ENCODE measurements at places on chromosomes 6 and 20.

- peak; percentile 78 for DNase-seq
These were observed 10.0 kb upstream of the POU5F1 start for GRCh38 chr6:31180500-31180899.

DNA sequence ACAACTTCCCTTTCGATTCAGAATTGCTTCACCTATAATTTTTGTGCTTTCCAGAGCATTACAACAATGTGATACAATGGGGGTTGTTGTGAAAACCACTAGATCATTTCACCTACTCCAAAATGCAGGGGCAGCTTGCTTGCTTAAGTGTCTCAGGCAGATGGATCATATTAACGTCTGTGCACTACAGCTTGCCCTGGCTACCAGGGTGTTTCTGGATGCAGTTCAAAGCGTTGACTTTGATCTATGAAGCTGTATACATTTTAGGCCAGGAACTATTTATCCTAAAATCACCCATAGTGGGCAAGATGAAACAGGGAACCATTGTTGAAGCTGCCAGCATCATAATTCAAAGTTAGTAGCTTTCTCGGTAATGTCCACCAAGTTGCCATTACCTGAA lies 339.5 kb upstream of the HSF2 start:
- no peak for DNase-seq

GRCh38 chr20:24918579-24919566 lies 30.2 kb upstream of the CST7 start:
- DNase-seq = no peak

GRCh38 chr6:169850154-169850553 lies 98.7 kb downstream of the ERMARD start:
- DNase-seq = no peak

DNA sequence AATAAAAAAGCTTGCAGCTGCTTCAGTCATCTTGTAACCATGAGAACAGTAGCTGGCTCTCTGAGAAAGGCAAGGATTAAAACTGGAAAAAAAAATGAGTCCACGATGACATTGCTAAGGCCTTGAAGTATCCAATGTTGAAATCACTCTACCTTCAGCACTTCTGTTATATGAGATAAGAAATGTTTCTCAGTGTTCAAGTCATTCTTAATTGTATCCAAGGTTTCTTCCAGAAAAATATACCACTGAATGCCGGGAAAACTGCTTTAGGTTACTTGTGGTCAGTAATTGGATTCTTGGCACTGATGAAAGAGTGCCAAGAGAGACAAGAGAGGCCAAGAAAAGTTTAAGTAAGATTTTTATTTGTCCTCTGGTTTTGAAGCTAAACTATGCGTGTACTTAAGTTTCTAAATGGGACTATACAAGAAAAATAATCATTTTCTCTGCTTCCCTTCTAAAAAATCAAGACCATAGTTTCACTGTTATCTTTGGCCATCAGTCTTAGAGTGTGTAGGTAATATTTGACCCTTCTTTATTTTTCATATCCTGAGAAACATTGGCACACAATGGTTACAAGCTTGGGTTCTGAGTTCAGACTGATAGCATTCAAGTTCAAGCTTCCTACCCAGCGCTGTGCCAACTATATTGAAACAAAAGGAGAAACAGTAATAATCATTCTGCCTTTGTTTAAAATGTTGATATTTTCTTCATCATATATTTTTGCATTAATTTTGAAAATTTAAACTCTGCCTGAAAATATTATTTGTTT lies 84.6 kb downstream of the TRDN start:
- DNase-seq = no peak

GRCh38 chr6:112289038-112289566 lies 34.7 kb upstream of the LAMA4 start:
- no peak for DNase-seq

Data from activated naive CD4-positive, alpha-beta T cell treated with anti-CD3 and anti-CD28 coated beads, Interleukin-2, amount 50 U/mL, for 16 hours (primary cell).